ENCODE measurements at places on chromosomes 5 and 9. TPM values are rescaled to one million over a fixed set of nuclear protein-coding genes. Genes with fewer than 3 reads are reported as not detected.
A peak's percentile ranks its signal among the peaks of the same experiment; 100 is the strongest.

GRCh38 chr5:65338606-65339151 is 143.0 kb downstream of the ADAMTS6 start:
- peaks cover 47% of the 10 kb centered on the region for H3K36me3 ChIP-seq
- no peak overlapping the region for H3K27ac ChIP-seq
- no peak for DNase-seq

DNA sequence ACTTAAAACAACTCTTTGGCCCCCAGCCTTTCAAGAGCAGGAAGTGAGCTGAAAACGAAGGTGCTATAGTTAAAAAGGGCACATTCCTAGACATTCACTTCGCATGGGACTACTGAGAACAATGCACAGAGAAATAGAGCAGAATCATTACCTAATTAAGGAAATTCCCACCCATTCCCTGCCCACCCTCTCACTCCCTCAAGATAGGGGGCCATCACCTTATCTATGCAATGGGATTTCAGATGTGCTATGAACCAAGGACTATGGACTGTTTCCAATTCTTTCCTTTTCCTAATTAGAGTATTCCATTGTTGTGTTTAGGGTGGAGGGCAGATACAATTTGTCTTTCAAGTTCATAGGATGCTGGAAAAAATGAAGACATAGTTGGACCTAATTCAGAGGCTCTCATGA is 476.8 kb downstream of the CETN3 start:
- no peak for DNase-seq
- H3K4me1 ChIP-seq, result peaks cover 14% of the 10 kb centered on the region
- no peaks in the 10 kb centered on the region for H3K27me3 ChIP-seq
- no peaks in the 10 kb centered on the region for H3K36me3 ChIP-seq

GRCh38 chr9:133050781-133051180 is 11.0 kb upstream of the CEL start:
- no peak overlapping the region for H3K4me3 ChIP-seq
- no peak for DNase-seq
- H3K4me1 ChIP-seq, result peaks cover 17% of the 10 kb centered on the region
- H3K27ac ChIP-seq, result no peak overlapping the region

GRCh38 chr5:169389318-169389717 is 88.4 kb upstream of the SLIT3 start:
- H3K4me3 ChIP-seq, result no peak overlapping the region
- no peaks in the 10 kb centered on the region for H3K4me1 ChIP-seq
- no peaks in the 10 kb centered on the region for H3K36me3 ChIP-seq
- H3K27ac ChIP-seq, result no peak overlapping the region
- H3K27me3 ChIP-seq, result no peaks in the 10 kb centered on the region

DNA sequence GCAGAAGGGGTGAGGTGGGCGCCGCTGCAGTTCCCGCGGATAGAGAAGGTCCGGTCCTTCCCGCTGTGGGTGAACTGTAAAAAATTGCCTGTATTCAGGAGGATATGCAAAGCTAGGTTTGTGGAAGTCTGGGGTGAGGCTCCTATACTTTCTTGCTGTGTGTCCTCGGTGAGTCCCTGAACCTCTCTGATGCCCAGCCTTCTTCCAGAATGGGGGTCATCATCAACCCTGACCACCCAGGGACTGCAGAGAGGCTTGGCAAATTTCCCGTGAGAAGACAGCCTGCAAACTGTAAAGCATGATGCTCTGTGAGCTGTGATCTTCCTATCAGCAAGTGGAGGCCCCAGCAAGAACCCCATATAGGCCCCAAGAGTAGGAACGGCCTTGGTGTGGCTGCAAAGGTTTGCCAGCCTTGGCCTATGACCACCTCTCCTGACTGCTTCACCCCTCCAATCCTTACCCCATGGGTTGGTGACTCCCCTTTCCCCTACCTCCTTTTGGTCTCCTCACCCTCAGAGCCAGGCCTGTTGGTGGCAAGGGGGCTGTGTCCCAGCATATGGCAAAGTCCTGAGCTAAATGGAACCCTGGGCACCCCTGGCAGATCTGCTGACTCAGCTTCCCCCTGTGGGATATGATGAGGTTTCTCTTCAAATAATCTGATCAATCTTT is 760 bp downstream of the ALDH1B1 start:
- H3K4me3 ChIP-seq, result peak overlapping the region; percentile 98
- peaks cover 27% of the 10 kb centered on the region for H3K36me3 ChIP-seq

DNA sequence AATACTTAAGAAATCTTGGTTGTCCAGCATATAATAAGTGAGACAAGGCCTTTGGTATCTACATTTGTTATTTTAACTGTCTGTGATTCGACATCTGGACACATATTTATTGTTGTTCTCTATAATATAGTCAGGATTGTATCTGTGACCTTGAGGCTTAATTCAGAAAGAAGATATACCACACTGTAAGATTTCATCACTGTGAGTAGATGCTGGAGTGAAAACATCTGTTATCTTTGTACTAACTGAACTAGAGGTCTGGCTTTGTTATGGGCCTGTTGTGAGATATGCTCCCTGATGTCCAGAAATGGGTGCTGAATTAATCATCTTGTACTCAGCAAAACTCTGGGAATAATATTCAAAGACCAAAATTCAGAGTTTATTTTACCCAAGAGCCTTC is 148.5 kb downstream of the ISOC1 start:
- DNase-seq, result no peak
- no peaks in the 10 kb centered on the region for H3K27me3 ChIP-seq
- H3K4me1 ChIP-seq, result no peaks in the 10 kb centered on the region
- no peaks in the 10 kb centered on the region for H3K36me3 ChIP-seq
- no peak overlapping the region for H3K4me3 ChIP-seq

- no peaks in the 10 kb centered on the region for H3K36me3 ChIP-seq
- no peaks in the 10 kb centered on the region for H3K27me3 ChIP-seq
- no peaks in the 10 kb centered on the region for H3K4me1 ChIP-seq
- H3K4me3 ChIP-seq, result no peak overlapping the region
- no peak for DNase-seq
Measured at GRCh38 chr5:12947379-12947778, 997.1 kb downstream of the DNAH5 start.

GRCh38 chr5:176779537-176779936 is 30.8 kb upstream of the UNC5A start:
- H3K4me1 ChIP-seq, result peaks cover 12% of the 10 kb centered on the region
- no peaks in the 10 kb centered on the region for H3K36me3 ChIP-seq
- H3K27ac ChIP-seq, result no peak overlapping the region
- no peak for DNase-seq
- no peak overlapping the region for H3K4me3 ChIP-seq

DNA sequence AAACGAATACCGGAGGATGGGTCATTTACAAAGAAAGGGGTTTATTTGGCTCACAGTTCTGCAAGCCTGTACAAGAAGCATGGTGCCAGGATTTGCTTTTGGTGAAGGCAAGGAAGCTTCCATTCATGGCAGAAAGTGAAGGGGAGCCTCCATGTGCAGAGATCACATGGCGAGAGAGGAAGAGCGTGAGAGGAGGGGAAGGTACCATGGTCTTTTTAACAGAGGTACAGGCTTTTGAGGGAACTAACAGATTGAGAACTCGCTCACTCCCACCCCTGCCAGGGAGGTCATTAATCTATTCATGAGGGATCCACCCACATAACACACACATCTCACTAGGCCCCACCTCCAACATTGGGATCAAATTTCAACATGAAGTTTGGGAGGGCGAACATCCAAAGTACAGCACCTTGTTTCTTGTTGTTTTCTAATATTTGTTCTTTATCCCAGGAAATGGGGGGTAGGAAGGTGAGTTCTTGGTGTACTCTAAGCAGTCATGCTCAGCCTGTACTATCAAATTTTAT is 18.5 kb downstream of the TMC1 start:
- peaks cover 63% of the 10 kb centered on the region for H3K4me1 ChIP-seq
- H3K36me3 ChIP-seq, result peaks cover 10% of the 10 kb centered on the region
- no peak for DNase-seq
- H3K27ac ChIP-seq, result peak overlapping the region; percentile 70
- no peaks in the 10 kb centered on the region for H3K27me3 ChIP-seq

- no peak overlapping the region for H3K4me3 ChIP-seq
- peak; percentile 70 for DNase-seq
- H3K4me1 ChIP-seq, result peaks cover 31% of the 10 kb centered on the region
- peak overlapping the region; percentile 12 for H3K27ac ChIP-seq
- H3K36me3 ChIP-seq, result no peaks in the 10 kb centered on the region
- H3K27me3 ChIP-seq, result peaks cover 1% of the 10 kb centered on the region
Measured at GRCh38 chr5:74095871-74096270, 469.9 kb downstream of the ARHGEF28 start.

DNA sequence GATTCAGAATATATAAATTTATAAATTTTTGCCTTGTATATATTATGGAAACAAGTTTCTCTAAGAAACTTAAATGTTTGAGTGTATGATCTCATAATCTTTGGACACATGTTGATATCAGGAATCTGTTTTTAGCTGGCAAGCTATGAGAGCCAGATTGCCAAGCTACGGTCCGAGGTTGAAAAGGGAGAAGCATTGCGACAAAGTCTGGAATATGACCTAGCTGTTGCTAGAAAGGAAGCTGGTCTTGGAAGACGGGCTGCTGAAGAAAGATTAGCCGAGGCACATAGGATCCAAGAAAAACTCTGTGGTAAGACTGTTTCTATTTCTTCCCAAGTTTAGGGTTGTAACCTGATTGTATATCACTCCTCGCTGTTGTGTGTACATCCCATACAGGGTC is 25.9 kb downstream of the CCDC171 start:
- no peak for DNase-seq
- H3K36me3 ChIP-seq, result no peaks in the 10 kb centered on the region
- H3K27ac ChIP-seq, result no peak overlapping the region
- H3K4me1 ChIP-seq, result no peaks in the 10 kb centered on the region
- H3K4me3 ChIP-seq, result no peak overlapping the region

GRCh38 chr9:1941989-1942388 is 73.2 kb upstream of the SMARCA2 start:
- peaks cover 4% of the 10 kb centered on the region for H3K27me3 ChIP-seq
- no peak overlapping the region for H3K4me3 ChIP-seq
- no peaks in the 10 kb centered on the region for H3K36me3 ChIP-seq
- DNase-seq, result no peak

WNT8A gene
- total RNA-seq, result not detected

KDM4C gene
- 11.9 TPM for total RNA-seq
